ENCODE measurements at places on chromosomes 5 and 9. TPM values are rescaled to one million over a fixed set of nuclear protein-coding genes. Genes with fewer than 3 reads are reported as not detected.

CFAP90 gene
- total RNA-seq = not detected

HEMGN gene
- total RNA-seq = 0.66 TPM

IFNK gene
- not detected for total RNA-seq

RNF208 gene
- 2.7 TPM for total RNA-seq

UNC5A gene
- not detected for total RNA-seq

RNF224 gene
- not detected for total RNA-seq

TAF1L gene
- total RNA-seq = not detected

TMOD1 gene
- total RNA-seq = 1.5 TPM

TRPM3 gene
- not detected for total RNA-seq

SLC31A2 gene
- total RNA-seq = 5.9 TPM

PIP5K1B gene
- 3.1 TPM for total RNA-seq

IDNK gene
- 5.9 TPM for total RNA-seq

PTPA gene
- total RNA-seq = 107 TPM

HAND1 gene
- not detected for total RNA-seq

SLC45A2 gene
- total RNA-seq = not detected

IRX1 gene
- not detected for total RNA-seq

PCDHGB5 gene
- total RNA-seq = 0.27 TPM

PPP2R2B gene
- 2.3 TPM for total RNA-seq

LCN1 gene
- total RNA-seq = not detected

ADCY2 gene
- not detected for total RNA-seq

PDE6A gene
- total RNA-seq = not detected

CDC25C gene
- total RNA-seq = 5.3 TPM

AJM1 gene
- total RNA-seq = 3.2 TPM

GPR151 gene
- total RNA-seq = not detected

SPINK6 gene
- not detected for total RNA-seq

FBP2 gene
- not detected for total RNA-seq

CYLC2 gene
- total RNA-seq = not detected

ATP10B gene
- not detected for total RNA-seq

MARCHF11 gene
- total RNA-seq = not detected

CCIN gene
- total RNA-seq = not detected

SPATA31D4 gene
- not detected for total RNA-seq

CTNND2 gene
- not detected for total RNA-seq

GRAMD2B gene
- 8.4 TPM for total RNA-seq

PTPN3 gene
- 0.48 TPM for total RNA-seq

PCDHB9 gene
- total RNA-seq = not detected

FBN2 gene
- 0.20 TPM for total RNA-seq

ADAMTS13 gene
- 1.1 TPM for total RNA-seq
